Psoas muscle (tissue), 8 donors: ENCODE measurements at places on chromosomes 7 and 10.

DNA sequence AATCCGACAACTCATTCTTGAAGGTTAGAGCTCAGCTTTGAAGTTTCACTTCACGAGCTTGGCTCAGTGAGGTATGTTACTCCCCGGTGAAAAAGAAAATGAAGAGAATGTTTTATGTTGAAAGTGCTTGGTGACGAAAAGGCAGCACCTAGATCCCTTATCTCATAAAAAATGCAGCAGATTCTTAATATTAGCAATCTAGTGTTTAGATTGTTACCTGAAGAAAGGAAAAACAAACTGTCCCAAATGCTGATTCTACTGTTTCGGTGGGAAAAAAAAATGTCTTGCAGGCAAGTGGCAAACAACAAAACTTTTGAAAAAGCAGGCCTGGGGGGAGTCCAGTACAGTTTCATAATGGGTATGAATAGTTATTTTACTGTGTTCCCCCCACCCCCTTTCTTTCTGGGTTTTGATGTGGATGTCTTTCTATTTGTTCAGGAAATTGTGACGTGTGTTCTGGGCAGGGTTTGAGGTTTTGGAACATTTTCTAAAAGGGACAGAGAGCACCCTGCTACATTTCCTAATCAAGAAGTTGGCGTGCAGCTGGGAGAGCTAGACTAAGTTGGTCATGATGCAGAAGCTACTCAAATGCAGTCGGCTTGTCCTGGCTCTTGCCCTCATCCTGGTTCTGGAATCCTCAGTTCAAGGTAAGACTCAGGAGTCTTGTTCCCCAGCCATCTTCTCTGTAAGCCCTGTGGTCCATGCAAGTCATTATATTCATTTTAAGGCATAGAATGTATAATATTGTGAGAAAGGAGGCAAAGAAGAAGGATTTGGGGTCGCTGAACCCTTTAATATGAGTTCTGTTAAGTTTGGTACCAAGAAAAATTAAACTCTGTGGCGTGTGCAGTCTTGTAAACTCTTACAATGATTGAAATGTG lies at the start of gene SRGN:
TSS of gene SRGN (plus strand) at position 514 of the 881 bp plus-strand sequence. CDS start at position 569, 55 bp downstream.
- peak; percentile 58 for DNase-seq

DNA sequence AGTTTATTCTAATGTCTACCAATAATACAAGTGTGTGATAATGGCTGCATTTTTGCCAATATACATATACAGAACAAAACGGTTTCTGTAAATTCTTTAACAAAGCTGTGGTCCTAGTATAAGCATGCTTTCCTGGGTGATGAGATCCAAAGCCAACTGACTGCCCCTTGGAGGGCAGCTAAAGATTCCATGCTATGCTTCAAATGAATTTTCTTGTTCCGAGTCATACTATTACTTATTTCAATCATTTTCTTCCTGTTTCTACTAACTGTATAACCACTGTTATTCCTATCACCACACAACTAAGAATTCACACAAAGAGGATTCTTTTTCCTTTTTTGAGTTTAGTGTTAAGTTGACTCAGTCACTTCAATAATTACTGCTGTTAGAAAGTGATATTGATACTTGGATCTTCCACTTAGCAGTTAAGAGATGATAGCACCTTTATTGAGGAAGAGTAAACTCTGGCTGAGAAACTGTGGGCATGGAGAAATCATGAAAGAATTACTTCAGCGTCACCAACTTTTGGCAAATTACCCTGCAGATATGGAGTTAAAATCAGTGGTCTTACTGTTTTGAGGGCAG lies 197.5 kb downstream of the ARL4A start:
- DNase-seq = no peak

DNA sequence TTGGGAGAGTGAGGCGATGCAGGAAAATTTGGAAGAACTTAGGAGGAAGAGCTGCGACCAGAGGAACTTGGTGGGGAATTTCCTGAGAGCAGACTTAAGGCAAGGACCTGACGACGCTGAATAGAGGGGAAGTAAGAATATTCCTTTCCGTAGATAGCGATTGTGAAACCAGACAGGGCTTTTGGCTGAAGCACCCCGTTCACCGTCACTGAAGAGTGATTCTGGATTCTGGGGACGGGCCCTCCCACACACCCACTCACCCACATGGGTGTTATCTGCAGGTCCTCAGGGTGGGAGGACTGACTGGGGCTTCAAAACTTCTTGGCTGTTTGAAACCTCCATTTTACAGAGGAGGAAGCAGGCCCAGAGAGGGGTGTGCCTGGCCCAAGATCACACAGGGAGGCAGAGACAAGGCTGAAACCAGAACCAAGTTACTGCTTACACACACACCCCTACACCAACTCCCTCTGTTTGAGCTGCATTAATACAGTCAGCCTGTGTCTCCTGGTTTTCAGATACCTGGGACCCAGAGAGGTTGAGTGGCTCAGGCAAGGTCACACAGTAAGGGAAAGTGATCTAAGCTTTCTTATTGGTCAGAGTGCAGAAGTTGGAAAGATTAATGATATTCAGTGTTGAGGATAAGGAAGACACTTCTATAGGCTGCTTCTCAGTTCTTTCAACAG lies 37.2 kb upstream of the CDH23 start:
- peak; percentile 38 for DNase-seq

DNA sequence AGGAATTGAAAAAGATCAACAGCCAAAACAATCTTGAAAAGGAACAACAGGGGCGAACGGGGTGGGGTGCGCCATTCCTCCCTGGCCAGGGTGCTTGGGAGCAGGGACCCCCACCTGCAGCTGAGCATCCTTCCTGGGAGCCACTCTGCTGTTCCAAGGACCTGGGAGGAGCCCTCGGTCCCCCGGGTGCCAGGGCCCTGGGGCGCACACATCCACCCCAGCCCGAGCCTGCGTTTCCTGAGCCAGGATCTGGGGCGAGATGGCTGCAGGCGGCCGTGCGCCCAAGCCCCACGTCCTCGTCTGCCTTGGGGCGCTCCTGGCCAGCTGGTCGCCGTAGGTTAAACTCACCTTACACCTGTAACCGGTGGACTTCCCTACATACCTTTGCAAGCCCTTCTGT lies 10.6 kb downstream of the AP3M1 start:
- no peak for DNase-seq

DNA sequence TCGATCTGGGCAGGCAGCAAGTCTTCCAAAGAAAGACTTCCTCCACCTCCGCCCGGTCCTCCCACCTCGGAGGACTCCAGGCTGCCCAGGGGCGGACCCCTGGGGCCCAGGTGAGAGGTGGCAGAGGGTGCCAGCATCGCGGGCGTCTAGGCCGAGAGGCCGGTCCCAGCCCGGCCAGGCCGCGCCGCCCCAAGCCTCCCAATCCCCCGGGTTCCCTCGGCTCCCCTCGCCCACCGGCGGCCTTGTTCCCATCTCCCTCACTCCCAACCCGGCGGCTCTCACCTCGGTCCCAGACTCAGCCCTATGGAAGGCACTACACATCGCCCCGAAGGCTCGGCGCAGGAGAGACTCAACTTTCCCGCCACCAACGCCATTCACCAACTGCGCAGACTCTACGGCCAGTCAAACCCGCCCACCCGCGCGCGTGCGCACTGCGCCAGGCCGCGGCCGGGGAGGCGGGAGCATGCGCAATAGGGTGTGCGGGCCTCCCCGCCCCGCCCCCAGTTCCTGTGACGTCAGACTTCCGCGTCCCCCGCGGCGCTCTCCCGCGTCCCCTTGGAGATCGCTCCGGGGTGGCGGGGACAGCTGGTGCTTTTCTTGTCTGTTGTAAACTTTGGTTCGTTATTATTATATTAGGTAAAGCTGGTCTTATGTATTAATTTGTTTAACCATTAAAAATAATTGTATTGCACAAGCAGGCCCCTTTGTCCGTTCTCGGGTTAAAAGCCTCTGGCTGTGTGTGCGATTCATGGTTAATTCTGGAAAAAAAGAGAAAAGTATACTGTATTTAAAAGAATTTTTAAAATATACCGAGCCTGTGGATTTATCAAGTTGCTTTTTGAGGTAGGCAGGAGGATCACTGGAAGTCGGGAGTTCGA lies at the start of gene XRCC2:
TSS of gene XRCC2 (minus strand) at position 383 of the 878 bp plus-strand sequence. CDS start at position 321, 62 bp downstream.
- DNase-seq = peak; percentile 95

GRCh38 chr10:972763-973162 lies 15.5 kb upstream of the GTPBP4 start:
- no peak for DNase-seq

GRCh38 chr10:103800789-103801540 lies 54.4 kb downstream of the SH3PXD2A start:
- peak; percentile 40 for DNase-seq

- no peak for DNase-seq
These were observed 17.5 kb upstream of the CYP2E1 start for GRCh38 chr10:133509700-133510099.

DNA sequence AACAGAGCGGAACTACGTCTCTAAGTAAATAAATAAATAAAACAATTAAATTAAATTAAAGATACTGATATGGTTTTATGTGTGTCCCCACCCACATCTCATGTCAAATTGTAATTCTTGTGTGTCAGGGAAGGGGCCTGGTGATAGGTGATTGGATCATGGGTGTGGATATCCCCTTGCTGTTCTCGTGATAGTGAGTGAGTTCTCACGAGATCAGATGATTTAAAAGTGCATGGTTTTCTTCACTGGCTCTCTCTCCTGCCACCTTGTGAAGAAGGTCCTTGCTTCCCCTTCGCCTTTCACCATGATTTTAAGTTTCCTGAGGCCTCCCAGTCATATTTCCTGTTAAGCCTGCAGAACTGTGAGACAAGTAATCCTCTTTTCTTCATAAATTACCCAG lies 29.0 kb upstream of the OGDHL start:
- DNase-seq = no peak

DNA sequence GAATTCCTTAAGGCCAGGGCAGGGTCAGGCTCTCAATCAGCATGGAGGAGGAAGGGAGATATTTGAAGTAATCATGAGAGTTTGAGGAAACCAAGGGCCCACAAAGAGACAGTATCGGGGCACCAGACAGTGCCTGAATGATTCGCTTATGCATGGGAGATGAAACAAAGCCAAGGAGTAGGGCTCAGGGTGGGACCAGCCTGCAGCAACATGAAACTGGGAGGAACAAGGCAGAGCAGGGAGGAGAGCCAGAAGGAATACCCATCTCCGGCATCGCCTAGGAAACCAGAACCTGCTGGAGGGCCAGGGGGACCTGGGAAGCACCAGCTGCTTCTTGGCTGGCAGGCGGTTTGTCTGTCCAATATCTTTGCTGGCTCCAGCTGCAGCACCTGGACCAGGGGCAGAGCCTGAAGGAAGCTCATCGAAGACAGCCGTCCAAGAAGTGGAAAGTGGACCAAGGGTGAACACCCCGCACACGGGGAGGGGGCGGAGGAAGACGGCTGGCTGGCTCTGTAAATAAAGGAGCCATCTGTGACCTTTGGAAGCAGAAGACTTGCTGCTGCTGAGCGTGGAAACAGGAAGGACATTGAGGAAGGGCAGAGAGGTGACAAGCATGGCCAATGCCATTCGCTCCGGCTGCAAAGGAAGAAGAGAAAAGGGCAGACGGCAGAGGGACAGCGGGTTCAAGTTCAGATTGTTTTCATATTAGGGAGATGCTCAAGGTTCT lies 34.4 kb upstream of the ECHDC3 start:
- no peak for DNase-seq

DNA sequence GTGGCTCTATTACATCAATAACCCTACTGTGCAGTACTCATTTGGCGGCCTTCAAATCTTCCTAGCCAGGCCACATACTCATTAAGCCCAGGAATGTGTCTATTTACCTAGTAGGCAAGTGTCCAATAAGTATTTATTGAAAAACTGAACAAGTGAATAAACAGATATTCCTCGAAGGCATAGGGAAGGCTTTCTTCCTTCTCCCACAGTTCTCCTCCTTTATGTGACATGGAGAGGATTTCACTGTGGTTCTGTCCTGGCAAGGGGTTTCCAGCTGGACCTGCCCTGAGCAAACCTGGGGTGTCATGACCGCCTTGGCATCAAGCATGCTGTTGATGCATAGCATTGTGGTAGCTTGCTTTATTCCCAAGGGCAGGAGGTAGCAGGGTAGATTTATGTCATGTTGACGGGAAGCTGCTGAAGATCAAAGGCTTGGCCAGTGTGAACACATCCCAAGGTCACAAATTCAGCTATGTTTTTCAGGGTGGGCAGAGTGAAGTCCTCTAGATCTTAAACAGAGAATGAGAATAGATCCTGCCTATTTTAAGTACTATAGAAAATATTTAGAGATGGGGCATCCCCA lies 195.1 kb downstream of the INHBA start:
- no peak for DNase-seq

DNA sequence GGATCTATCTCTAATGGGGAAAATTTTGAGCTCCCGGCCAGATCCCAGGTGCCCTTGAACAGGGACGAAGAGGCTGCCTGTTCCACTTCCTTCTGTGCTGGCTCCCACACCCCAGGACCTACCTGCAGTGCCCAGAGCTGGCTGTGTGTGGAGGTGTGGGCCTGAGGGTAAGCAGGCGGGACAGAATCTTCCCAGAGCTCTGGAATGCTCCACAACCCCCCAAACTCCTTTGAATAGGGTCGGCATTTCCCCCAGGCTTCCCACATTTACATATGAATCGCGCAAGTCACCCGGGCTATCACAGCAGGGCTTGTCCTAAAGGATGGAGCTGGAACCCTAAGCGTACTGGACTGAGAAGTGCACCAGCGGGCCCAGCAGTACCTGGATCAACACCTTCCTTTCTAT lies 95.9 kb downstream of the DNMBP start:
- no peak for DNase-seq

DNA sequence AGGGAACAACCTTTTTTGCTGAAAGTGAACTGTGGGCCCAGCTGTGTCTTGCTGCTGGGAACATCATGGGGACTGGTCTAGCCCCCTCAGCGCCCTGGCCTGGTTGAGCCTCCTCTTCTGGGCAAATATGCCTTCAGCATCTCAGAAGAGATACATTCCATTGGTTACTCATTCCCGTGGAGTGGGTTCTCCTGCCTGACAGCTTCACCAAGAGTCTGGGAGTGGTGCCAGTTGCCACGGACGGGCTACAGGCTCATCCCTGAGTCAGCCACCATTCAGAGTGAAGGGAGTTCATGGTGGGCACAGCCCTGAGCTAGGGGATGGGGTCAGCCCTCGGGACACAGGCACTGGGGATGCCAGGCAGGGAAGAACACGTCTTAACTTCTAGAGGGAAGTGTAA lies 81.9 kb downstream of the RAMP3 start:
- no peak for DNase-seq

DNA sequence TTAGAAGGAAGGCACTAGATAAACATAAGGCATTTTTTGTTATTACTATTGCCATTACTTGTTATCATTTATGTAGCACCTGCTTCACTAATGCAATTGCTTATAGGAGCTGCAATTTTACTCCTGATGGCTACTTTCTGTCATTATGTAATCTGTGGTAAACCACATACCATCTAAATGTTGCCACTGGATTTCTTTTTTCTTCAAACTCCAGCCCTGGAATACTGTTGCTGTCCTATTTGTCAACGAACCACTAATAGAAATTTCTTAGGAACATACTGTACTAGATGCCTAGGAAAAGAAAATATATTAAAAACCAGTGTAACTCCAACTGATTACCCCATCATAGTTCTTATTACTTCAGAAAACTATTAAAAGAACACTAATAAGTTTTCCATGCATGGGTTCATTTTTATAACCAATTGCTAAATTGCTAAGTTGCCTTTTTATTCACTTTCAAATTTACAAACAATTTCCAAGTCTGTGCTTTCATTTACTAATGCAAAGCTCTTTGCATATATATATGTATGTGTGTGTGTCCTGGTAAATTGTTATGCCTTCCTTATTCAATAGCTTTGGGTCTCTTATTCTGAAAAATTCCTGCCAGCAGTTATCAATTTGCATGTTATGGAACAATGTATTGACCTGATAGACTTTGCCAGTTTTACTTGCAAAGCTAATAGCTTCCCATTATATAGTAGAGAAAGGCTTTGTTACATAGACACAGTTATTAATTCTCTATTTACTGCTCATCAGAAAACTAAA lies 287.4 kb downstream of the EXOC4 start:
- DNase-seq = no peak
